ENCODE measurements at places on chromosomes 7 and 10.

GRCh38 chr7:67518580-67518979, 521.9 kb downstream of the TYW1 start:
- no peak overlapping the region for H3K4me3 ChIP-seq
- no peaks in the 10 kb centered on the region for H3K27me3 ChIP-seq
- H3K4me1 ChIP-seq: no peaks in the 10 kb centered on the region

DNA sequence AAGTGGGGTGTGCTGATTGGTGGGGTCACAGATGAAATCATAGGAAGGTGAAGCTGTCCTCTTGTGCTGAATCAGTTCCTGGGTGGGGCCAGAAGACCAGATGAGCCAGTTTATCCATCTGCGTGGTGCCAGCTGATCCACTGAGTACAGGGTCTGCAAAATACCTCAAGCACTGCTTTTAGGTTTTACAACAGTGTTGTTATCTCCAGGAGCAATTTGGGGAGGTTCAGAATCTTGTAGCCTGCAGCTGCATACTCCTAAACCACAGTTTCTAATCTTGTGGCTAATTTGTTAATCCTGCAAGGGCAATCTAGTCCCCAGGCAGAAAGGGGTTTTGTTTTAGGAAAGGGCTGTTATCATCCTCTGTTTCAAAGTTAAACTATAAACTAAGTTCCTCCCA, 17.0 kb upstream of the IFRD1 start:
- no peak for DNase-seq
- H3K27ac ChIP-seq: no peak overlapping the region
- H3K36me3 ChIP-seq: no peaks in the 10 kb centered on the region
- H3K4me1 ChIP-seq: no peaks in the 10 kb centered on the region

- H3K4me1 ChIP-seq: no peaks in the 10 kb centered on the region
- no peak overlapping the region for H3K4me3 ChIP-seq
- H3K27ac ChIP-seq: no peak overlapping the region
- H3K36me3 ChIP-seq: no peaks in the 10 kb centered on the region
- DNase-seq: no peak
- no peaks in the 10 kb centered on the region for H3K27me3 ChIP-seq
These were observed 178.6 kb downstream of the GATA3 start for GRCh38 chr10:8233049-8233448.

DNA sequence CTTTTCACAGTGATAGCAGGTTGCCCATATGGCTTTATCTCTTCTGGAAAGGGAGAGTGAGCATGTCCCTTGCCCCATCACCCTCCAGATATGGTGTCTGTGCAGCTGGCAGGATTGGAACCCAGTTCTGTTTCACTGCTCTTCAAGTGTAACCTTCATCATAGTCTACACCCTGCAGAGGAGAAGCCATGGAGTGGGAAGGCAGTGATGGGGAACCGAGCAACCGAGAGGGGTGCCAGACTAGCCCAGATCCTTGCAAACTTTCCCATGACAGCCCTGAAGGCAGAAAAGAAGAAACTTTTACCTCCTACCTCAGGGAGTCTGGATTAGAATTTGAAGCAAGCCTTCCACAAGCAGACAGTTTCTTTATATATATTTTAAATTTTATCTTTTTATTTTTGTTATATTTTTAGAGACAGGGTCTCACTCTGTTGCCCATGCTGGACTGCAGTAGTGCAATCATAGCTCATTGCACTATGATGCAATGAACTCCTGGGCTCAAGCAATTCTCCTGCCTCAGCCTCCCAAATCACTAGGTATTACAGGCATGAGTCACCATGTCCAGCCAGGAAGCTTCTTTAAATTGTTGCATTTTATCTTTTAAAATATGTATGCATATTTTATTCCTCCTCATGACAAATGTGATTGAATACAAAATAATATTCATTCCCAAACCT, 133.3 kb downstream of the KCNMA1 start:
- DNase-seq: no peak
- no peak overlapping the region for H3K4me3 ChIP-seq
- H3K4me1 ChIP-seq: peaks cover 5% of the 10 kb centered on the region
- no peak overlapping the region for H3K27ac ChIP-seq
- no peaks in the 10 kb centered on the region for H3K27me3 ChIP-seq
- H3K36me3 ChIP-seq: no peaks in the 10 kb centered on the region

Measured in H1 (cell line).